Stimulated activated CD4-positive, alpha-beta T cell treated with anti-CD3 and anti-CD28 coated beads, Interleukin-1b, Interleukin-23, amount 100 ng/mL, for 1 hour (primary cell): ENCODE measurements at places on chromosomes 13 and 19.

- no peak for DNase-seq
Measured at GRCh38 chr13:38844581-38844980, 146.1 kb downstream of the STOML3 start.

DNA sequence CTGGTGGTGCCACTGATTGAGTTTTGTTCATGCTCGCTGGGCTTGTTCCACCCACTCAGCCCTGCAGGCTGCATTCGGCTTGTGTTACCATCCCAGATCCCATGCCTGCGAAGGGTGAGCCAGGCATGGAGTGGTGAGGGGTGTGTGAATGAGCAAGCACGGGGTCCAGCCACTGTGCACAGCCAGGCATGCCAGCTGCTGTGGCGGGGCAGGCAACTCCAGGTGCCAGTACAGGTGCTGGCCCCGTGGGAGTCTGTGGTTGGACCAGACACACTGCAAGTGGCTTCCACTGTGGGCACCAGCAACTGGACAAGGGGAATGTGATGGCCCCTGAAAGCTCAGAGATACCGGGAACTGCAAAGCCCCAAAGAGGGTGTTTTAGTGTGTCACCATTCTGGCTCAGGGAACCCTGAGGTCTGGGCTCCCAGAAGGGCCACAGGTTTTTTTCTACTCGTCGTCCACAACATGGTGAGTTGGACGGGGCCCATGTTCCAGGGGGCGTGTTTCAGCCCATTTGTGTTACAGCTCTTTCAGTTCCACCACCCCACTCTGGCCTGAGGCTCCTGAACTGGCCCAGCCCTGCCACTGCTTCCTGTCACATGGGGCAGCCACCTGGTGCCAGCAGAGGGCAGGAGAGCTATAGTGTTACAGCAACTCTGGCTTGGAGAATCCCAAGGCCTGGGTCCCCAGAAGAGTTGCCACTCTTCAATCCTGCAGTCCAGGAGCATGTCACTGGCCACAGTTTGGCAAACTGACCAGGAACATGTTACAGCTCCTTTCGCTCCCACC is 217.0 kb upstream of the OBI1 start:
- DNase-seq, result no peak

DNA sequence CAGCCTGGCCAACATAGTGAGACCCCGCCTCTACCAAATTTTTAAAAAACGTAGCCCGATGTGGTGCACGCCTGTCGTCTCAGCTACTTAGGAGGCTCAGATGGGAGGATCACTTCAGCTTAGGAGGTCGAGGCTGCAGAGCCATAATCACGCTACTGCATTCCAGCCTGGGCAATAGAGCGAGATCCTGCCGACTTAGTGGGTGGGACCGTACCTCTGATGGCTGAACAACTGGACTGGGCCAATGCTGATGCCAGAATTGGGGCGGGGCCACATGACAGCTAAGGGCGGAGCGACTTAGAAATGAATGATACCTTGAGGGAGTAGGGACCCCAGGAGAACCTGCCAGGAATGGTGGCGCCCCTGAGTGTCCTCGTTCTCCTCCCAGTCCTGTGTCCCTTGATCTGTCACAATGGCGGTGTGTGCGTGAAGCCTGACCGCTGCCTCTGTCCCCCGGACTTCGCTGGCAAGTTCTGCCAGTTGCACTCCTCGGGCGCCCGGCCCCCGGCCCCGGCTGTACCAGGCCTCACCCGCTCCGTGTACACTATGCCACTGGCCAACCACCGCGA is 3.6 kb downstream of the LTBP4 start:
- no peak for DNase-seq

DNA sequence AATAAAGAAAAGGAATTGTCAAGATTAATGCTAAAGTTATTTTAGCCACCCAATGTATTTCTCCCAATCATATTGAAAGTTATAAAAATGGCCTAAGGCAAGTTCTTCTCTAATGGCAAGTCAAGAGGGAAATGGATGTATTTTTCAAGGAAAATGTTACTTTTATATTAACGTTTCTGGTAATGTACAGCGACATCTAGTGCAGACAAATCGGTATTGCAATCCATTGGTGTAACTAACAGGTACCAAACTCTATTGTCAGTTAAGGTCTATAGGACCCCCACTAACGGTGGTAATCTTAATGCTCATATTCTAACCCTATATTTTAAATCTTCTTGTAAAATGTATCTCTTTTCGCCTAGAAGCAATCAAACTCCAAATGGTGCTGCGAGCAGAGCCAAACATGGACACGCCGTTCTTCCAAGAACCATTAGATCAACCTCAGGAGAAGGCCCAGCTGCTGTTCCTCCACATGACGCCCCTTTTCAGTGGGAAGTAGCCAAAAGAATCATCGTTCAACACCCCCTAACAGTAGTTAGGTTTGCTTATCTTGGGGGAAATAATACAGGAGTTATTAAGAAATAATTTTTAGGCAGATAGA is 98.5 kb upstream of the PABPC3 start:
- no peak for DNase-seq

- no peak for DNase-seq
Measured at GRCh38 chr13:30196025-30196424, 111.3 kb downstream of the KATNAL1 start.

GRCh38 chr13:32105653-32106313 is 74.2 kb downstream of the FRY start:
- no peak for DNase-seq

- DNase-seq, result peak; percentile 33
Measured at GRCh38 chr19:41299755-41300089, 10.2 kb upstream of the CCDC97 start.

DNA sequence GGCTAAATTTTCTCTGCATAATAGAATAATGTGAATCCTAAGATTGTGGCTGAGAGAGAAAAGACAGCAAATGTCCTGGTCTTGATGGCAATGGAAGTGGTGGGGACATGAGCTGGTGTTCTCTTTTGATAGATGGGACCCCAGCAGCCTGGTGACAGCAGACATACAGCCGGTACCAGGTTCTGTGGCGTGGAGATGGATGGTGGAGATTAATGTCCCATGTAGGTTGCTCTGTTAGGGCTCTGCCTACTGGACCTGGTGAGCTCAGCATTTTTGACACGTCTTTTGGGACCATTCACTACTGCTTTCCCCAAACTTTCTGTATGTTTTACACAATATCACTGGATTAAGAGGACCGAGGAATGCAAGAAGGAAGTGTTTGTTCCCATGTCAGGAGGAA is 8.2 kb upstream of the SIGLEC14 start:
- DNase-seq, result no peak

- no peak for DNase-seq
Measured at GRCh38 chr19:14775869-14776586, 2.3 kb downstream of the ADGRE2 start.

- DNase-seq, result no peak
Measured at GRCh38 chr13:30477346-30478195, 11.8 kb upstream of the HMGB1 start.

GRCh38 chr19:5455367-5456129 is at the start of gene ZNRF4:
Gene ZNRF4 (plus strand): TSS chr19:5455417. CDS start chr19:5455492, 75 bp downstream.
- no peak for DNase-seq

- no peak for DNase-seq
Measured at GRCh38 chr13:19794631-19795030, 11.9 kb upstream of the PSPC1 start.

GRCh38 chr19:23972161-23972560 is 57.5 kb downstream of the ZNF726 start:
- no peak for DNase-seq

DNA sequence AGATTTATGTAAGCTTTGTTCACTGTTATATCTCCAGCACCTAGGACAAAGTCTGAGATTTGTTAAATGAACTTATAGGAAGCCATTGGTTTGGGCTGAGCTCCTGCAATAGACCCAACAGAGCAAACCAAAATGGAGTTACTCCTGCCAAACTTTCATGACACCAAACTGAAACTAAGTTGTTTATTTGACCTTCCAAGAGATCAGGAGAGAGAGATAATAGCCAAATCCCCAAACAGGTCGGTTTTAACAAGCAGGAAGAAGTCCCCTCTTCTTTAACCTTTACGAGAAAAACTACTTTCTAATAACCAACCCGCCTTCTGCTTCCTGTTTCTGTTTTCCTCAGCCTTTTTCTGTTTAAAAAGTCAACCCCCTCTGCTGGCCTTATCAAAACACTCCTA is 54.9 kb upstream of the ATP12A start:
- DNase-seq, result no peak

GRCh38 chr13:58843567-58843966 is 1212.0 kb downstream of the PCDH17 start:
- no peak for DNase-seq

GRCh38 chr13:38328699-38329098 is 21.0 kb upstream of the UFM1 start:
- DNase-seq, result no peak

- no peak for DNase-seq
Measured at GRCh38 chr13:109036078-109036780, 406.8 kb downstream of the MYO16 start.

GRCh38 chr13:59094181-59094580 is 1069.5 kb downstream of the DIAPH3 start:
- no peak for DNase-seq

- no peak for DNase-seq
Measured at GRCh38 chr13:23806874-23807526, 82.2 kb downstream of the MIPEP start.

DNA sequence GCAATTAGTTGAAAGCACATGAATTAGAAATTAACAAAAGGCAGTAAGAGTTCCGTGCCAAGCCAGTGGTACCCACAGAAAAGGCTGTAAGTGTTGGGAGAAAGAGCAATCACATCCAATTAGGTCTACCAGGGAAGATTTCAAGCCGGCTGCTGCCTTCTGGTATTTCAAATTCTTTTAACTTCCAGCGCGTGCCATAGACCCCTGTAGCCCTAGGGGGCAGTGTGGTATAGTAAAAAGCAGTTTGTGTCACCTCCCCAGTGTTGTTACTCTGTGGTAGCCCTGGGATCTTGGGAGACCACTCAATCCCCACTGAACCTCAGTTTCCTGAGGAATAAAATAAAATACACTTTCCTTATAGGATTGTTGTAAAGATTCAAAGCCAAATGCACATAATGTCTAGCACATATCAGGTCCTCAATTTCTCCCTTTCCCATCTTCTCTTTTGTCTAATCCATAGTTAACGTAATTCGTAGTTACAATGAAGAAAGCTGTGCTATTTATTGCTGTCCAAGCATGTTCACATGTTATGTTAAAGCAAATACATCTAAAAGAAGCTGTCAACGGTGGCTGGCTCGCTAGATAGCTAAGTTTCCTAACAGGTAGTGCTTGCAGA is 230.2 kb downstream of the TDRD3 start:
- DNase-seq, result no peak

DNA sequence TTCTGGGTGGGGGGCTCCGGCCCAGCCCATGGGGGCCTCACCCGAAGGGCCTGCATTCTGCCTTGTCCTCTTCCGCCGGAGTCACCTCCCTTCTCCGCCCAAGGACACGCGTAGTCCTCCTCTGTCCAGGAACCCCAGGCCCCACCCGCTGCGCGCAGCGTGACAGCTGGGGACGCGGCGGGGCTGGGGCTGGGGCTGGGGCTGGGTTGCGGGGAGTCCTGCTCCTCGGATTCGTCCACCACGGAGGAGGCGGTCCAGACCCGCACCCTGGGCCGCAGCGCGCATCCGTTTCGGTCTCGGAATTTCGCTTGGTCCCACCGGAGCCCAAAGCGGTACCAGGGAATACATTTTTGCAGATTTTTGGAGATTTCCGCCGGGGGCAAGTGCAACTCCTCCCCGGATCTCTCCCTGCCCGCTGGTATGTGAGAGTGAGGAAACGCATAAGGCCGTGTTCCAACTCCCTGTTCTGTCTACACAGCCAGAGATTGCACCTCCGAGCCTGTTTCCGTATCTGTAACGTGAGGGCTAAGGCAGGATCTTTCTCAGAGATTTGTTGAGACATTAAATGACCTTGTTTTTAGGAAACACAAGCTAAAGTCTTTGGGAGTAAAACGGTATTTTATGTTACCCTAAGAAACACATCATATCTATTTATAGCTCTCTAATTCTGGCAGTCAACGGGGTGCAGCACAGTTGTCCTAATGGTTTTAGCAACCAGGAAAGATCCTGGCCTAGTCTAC is at the start of gene COX7A1:
Gene COX7A1 (minus strand): TSS at position 96 of the 740 bp plus-strand sequence. CDS start 40 bp downstream, at position 56.
- DNase-seq, result no peak

DNA sequence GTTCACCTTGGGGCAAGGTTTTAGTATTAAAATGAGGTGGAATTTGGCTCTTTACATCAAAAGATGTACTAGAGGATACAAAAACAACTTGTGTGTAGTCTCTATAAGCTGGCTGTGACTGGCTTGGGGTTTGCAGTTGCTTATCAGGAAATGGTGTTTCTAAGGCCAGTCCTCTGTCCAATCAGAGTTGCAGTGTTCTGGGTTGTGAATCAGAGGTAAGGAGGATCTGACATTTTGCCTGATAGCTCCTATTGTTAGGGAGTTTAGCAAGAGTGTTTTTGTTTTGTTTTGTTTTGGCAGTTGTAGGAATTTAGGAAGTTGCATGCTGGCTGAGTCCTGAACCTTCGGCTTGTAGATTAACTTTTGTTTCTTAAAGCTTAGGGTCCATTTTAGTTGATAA is 20.1 kb upstream of the ESD start:
- no peak for DNase-seq

DNA sequence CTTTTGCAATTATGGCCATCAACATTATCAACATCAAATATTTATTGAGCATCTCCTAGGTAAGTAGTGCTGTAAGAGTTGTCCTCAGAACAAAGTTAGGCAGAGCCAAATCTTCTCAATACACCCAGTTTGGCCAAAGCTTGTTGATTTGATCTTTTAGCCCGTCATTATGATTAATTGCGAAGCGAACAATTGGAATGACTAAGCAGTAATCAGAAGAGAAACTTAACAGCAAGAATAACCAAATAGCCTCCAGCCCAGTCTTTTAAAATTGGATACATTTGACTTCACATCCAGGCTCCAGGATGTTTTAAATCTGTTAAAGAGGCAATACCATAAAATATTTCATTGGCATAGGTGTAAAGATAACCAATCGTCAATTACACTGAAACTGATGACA is 1156.0 kb downstream of the OLFM4 start:
- DNase-seq, result no peak

- DNase-seq, result no peak
Measured at GRCh38 chr13:85492283-85492682, 306.9 kb downstream of the SLITRK6 start.

GRCh38 chr19:35618857-35619256 is 6.3 kb downstream of the HAUS5 start:
- no peak for DNase-seq

- DNase-seq, result no peak
Measured at GRCh38 chr19:47723581-47723940, 10.3 kb downstream of the EHD2 start.

DNA sequence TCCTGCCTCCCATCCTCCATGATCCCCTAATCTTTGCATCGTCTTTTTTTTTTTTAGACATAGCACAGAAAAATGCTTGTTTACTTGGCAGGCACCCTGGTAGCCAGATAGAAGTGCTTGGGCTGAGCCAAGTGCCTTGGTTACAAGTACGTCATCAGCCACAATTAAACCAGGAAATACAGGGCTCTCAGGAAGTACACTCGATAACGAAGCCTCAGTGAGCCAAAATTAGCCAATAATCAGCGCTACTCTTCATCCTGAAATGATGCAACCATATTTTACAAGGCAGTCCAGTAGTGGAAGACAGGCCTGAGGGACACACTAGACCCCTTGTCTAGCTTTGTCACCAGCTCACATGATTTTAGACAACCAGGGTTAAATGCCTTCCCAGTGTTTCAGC is 194.0 kb upstream of the NBEA start:
- no peak for DNase-seq

- peak; percentile 92 for DNase-seq
Measured at GRCh38 chr19:36054733-36055686, at the start of gene WDR62. Gene WDR62 (plus strand): TSS chr19:36054897. CDS start chr19:36054972, 75 bp downstream.
